H4 (cell line): ENCODE measurements at places on chromosomes 3 and 15. TPM values are rescaled to one million over a fixed set of nuclear protein-coding genes. Genes with fewer than 3 reads are reported as not detected.

DNA sequence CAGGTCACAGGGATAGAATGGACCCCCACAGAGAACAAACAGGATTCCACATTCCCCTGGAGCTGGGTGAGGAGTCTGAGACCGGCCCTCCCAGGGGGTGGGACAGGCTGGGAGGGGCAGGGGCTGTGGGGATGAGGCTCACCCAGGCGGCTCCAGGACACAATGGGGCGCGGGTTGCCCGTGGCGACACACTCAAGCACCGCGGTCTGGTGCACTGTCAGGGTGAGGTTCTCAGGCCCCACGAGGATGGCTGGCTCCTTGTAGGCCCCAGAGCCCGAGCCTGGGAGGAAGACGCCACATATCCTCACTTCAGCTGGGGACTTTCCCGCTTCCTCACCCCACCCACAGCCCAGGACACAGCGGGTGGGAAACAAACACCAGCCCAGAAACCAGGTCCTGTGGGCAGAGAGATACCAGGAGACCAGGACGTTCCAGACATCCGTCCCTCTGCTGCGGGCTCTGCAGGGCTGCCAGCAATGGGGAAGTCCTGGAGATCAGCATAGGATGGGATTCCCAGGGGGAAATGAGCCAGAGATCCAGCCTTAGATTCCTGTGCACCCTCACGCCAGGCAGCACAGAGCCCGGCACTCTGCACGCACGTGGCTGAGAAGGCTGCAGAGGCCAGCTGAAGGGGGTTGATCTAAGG, 30.2 kb downstream of the RNU5B-1 start:
- DNase-seq: no peak

GRCh38 chr3:191005790-191006189, 143.3 kb upstream of the GMNC start:
- DNase-seq: no peak

DNA sequence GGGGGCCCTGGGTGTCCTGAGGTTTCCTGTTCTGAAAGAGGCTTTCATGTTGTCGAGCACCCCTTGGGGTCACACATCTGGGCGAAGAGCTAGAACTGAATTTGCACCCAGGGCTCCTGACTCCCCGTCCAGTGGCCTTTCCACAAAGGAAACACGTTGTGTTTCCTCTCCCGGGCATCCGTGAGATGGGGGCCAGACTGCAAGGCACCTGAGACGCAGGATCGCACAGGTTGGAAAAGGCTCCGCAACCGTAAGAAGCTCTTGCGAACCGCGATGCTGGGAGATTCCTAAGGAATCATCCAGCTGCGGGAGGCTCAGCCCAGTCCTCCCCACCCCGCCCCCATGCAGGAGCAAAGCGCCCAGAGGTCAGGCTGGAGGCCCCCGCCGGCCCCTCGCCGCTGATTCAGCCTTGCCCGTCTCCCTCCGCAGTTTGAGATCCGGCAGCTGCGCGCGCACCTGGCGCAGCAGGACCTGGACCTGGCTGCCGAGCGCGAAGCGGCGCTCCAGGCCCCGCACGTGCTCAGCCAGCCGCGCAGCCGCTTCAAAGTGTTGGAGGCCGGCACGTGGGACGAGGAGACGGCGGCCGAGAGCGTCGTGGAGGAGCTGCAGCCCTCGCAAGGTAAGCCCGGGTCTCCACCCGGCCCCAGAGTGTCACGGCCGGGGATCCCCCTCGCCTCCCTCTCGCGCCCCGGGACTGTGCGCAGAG, 119.6 kb downstream of the ETFA start:
- no peak for DNase-seq

- peak; percentile 28 for DNase-seq
Measured at GRCh38 chr15:73809728-73810501, 56.8 kb upstream of the INSYN1 start.

GRCh38 chr3:194971965-194972364, 286.3 kb downstream of the FAM43A start:
- DNase-seq: no peak

- DNase-seq: peak; percentile 28
Measured at GRCh38 chr15:55588070-55588814, at the start of gene PYGO1. Gene PYGO1 (minus strand): TSS chr15:55588345. CDS start chr15:55587883, 462 bp downstream.

- DNase-seq: no peak
Measured at GRCh38 chr3:102722317-102722716, 287.5 kb downstream of the ZPLD1 start.

The ECE2 gene
- not detected in 2 replicates for total RNA-seq

The FOXL2NB gene
- 1.9 and 3.4 TPM in 2 replicates for total RNA-seq

The REC114 gene
- not detected in 2 replicates for total RNA-seq

The CCDC51 gene
- 23.3 and 28.6 TPM in 2 replicates for total RNA-seq
